ENCODE measurements at places on chromosomes 1 and 21.
A peak's percentile ranks its signal among the peaks of the same experiment; 100 is the strongest.

GRCh38 chr1:92167151-92167550 lies 50.6 kb upstream of the C1orf146 start:
- DNase-seq = no peak

DNA sequence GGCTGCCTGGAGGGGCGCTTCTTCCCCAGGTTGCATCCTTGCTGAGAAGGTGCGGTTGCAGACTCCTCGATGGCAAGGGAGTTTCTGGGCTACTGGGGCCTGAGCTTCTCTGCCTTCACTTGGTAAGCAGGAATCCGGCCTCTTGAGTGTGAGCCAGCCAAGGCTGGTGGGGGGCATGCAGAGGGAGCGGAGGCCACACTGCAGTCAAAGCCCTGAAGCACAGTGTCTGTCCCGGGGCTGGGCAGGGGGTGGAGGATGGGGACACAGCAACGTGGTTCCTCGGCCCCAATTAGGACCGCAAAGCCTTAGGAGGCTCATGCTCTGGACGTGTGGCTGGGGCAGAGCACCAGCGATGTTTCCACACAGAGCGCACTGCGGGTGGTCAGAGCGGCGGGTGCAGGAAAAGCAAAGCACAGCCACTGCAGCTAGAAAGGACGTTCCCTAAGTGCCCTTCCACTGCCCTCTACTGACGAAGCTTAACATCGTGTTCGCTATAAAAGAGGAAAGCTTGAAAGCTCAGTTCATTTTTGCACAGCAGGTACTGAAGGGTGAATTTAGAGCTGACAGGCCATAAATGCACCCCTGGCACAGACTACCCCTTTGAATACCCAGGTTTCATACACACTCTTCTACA lies 60.7 kb upstream of the COG2 start:
- DNase-seq = no peak

DNA sequence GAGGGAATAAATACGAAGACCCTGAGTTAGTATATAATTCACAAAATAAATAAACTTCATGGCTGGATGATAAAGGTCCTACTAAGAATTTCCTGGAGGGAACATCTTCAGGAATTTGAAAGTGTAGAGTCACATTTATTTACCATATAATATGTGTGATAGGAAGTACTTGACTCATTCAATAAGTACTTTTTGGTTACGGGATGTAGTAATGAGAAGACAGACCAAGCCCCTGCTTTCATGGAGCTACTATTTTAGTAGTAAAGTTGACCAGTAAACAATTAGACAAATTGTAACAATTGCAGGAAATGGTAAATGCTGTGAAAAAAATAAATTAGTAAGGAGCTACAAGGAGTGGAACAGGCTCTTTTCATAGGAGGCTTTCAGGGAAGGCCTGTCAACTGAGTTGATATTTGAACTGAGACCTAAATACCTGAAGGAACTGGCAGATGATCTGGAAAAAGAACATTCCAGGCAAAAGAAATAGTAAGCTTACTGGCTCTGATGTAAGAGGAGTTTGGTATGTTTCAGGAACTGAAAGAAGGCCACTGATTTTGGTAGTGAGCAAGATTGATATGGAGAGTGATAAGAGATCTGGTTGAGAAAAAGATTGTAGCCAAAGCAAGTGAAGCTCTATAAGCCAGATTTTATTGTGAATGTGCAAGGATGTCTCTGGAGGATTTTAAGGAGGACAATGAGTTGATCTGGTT lies 36.2 kb downstream of the CAMSAP2 start:
- no peak for DNase-seq

DNA sequence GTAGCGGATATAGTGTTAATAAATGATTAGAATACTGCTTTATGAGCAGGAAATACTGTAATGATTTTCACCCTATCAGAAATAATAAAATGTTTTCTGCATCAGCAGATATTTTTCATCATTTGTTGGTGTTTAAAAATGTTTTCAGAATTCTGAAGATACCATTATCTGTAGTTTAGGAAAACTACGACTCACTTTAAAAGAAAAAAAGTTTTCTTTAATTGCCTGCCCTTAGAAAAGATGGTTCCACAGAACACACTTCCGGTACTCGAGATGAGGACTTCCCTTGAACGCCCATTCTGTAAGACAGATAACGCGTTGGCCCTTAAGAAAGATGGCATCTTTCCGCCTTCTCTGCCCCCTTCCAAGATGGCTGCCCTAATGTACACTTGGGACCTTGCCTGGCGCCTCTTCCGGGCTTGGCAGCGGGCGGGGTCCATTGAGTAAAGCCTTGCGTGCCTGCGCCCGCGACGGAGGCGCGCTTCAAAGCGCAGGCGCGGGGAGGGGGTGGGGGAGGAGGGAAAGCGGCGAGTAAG lies at the start of gene SZRD1:
SZRD1 (plus strand) TSS at position 521 of the 536 bp plus-strand sequence. CDS start 16 bp downstream, outside the sequence.
- peak; percentile 90 for DNase-seq

DNA sequence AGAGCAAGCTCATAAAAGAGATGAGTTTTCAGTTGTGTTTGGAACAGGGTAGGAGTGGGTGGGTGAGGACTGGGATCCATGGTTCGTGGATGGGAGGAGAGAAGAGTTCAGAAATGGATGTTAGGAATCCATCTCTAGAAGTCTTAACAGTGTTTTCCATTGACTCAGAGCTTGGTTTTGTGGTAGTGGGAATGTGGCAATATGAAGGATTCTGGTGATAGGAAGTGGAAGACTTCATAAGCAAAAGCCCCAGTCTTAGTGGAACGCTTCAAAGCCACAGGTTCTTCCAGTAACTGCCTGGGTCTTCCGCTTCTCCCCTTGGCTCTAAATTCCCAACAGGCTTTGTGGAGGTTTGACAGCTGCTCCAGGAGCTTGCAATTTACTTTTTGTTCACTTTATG lies 167.9 kb downstream of the KCNJ6 start:
- no peak for DNase-seq

DNA sequence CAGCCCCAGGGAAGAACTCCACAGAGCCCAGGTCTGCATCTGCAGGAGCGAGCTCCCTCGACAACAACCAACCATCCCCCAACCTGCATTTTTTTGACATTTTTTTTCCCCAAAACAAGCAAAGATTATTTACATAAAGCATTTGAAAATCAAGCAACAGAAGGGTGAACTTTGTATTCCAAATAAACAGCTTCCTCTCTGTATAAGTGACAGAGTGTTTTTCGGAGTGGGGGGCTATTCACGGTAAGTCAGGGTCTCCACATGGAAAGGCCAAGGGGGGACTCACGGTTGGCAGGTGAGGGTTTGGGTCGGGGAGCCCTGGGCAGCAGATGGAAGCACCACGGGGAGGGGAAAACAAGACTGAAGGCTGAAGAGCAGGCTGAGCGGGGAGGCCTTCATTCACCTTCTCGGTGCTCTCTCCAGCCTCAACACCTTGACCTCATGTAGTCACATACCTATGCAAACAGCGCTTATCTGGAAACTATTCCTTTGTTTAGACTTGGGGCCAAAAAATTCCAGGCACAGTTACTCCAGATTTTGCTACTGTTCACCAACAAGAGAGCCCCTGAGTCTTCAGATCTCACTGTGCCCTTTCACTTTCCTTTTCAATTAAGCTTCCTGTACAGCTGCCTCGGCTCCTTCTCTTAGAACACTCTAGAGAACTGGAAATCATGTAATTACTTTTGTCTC lies 27.6 kb downstream of the C2CD2 start:
- peak; percentile 66 for DNase-seq

DNA sequence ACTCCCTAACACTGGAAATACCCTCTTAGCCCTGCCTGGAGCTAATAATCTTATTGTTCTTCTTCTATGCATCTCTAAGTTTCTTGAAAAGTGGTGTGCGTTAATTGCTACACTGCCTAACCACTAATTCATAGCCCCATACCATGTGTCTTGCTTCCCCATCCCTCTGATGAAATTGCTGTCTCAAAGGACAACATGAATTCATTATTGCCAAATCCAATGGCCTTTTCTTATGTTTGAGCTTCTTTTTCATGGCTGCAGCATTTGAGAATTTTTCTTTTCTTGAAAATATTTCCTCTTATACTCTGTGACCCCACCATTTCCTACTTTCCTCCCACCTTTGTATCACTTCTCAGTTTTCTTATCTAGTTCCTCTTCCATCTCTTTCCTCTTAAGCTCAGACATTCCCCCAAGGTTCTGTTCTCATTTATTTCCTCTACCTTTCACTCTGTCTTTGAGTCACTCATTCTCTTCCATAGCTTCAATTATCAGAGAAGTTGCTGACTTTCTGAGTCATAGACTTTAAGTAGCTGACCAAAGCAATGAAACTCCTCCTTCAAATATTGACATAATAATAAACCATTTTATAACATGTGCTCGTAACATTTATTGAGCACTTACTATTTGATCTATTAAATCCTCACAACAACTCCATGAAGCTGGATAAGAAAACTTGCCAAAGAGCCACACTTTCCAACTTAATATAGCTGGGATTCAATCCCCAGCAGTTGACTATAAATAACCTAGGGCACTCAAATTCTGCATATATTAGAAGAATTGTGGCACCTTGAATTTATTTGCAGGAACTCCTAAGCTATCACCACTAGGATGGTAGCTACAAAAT lies 35.5 kb upstream of the ATP6V1G3 start:
- no peak for DNase-seq

- no peak for DNase-seq
Observed at GRCh38 chr1:154777781-154778180, 92.3 kb downstream of the KCNN3 start.

DNA sequence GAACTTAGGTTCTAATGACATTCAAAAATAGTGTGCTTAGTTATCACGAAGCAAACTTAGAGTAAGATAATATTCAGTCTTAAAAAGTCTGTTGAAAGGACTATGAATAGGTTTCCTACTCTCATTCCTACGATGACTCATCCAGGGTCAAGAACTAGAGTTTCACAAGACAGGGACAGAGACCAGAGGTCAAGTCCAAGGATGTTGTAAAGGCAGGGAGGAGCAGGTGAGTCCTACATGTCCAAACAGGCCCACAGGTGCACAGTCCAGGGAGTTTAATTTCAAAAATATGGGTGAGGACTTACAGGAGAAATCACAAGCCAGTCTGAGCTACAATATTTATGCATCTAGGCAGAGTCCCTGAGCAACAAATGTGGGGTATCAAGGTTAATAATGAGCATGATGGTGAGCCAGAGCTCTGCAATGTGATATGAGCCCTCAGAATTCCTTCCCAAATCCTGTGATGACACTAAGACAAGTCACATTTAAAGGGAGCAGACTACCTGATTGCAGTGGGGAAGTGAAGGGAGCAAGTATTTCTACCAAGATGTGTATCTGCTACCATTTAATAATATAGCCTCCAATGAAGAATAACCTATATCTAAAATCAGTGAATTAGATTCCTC lies 100.0 kb upstream of the NRIP1 start:
- DNase-seq = no peak

- DNase-seq = no peak
Observed at GRCh38 chr1:171954361-171954760, 113.1 kb downstream of the DNM3 start.

DNA sequence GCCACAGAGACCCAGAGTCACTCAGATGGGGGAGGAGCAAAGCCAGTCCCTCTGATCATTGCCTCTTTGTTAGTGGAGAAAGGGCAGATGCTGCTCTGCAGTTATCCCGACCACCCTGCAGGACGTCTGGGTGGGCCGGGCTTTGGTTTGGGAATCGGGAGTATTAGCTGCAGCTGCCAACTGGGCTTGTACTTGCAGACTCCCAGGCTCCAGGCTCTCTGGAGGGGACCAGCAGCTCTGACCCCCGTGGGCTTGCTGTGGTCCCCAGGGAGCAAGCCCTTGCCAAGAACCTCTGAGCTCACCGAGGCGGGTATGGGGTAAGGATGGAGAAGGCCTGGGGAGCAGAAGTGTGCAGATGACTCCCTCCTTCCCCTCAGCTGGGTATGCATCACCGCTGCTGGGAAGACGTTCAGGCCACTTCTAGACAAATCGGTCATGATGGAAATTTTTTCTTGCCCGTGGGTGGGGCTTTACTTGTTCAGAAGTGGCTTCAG lies 21.6 kb downstream of the MAPKAPK2 start:
- DNase-seq = no peak

GRCh38 chr1:161185732-161186311 lies 8.5 kb upstream of the B4GALT3 start:
- DNase-seq = no peak

- no peak for DNase-seq
Observed at GRCh38 chr1:220356981-220357850, 85.0 kb upstream of the RAB3GAP2 start.

DNA sequence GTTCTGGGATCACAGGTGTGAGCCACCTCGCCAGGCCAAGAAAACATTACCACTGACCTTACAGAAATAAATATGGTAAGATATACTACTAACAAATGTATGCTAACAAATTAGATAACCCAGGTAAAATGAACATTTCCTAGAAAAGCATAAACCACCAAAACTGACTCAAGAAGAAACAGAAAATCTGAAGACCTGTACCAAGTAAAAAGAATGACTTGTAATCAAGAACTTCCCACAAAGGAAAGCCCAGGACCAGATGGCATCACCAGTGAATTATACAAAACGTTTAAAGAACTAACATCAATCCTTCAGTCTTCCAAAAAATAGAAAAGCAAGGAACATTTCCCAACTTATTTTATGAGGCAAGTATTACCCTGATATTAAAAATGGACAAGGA lies 29.3 kb downstream of the USP24 start:
- no peak for DNase-seq

DNA sequence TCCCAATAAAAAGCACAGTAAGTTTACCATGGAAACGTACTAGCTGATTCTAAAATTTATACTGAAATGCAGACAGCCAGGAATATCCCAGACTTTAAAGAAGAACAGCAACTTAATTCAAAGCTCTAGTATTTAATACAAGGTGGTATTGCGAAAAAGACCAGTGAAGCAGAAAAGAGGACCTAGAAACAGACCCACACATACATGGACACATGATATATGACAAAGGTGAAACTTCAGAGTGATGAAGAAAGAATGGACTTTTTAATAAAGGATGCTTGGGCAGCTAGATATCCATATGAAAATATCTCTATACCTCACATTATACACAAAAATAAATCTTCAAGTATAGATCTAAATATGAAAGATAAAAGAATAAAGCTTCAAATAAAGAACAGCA lies 62.6 kb downstream of the COP1 start:
- DNase-seq = no peak

DNA sequence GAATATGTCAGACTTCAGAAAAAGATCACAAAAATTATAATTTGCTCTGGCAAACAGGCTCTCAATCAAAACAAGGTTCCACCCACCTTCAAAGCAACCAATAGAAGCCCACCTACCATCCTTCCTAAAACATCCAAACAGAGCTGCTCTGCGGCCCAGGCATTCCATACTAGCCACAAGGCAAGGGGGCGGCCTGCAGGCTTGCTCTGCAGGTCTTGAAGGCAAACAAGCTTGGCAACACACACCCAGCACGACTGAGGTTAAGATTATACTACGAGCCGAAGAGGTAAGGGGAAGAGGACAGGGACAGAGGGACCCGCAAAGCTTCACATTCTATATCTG lies 207.3 kb downstream of the SLC45A1 start:
- no peak for DNase-seq

- DNase-seq = no peak
Observed at GRCh38 chr1:208110296-208110695, 133.9 kb downstream of the PLXNA2 start.

DNA sequence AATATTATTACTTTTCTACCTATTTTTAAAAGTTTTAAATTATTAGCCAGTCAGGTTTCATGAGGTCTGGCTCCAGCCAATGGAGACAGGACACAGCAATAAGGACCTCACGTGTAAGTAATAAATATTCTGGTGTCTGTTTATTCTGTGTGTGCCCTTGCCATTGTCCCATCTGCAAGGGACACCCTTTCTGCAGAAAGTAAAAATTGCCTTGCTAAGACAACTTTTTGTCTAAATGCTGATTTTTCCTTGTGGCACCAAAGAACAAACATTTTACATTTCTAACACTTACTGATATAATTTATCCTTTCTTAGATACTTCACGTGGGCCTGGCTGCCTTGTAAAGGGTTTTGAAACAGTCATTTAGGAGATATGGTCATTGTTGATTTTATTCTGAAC lies 29.4 kb downstream of the OVAAL start:
- no peak for DNase-seq

GRCh38 chr21:43687566-43688399 lies 28.4 kb downstream of the RRP1B start:
- no peak for DNase-seq
